ENCODE measurements at places on chromosomes 1 and 21. TPM values are rescaled to one million over a fixed set of nuclear protein-coding genes. Genes with fewer than 3 reads are reported as not detected.

The RNU1-3 gene
- total RNA-seq: not detected

The UMODL1 gene
- not detected for total RNA-seq

The ATP6V1G3 gene
- total RNA-seq: not detected

The LCE1A gene
- not detected for total RNA-seq

The LRP8 gene
- 54.8 TPM for total RNA-seq

The BACE2 gene
- total RNA-seq: 21.8 TPM
